ENCODE measurements at places on chromosomes 1 and 21.
A peak's percentile ranks its signal among the peaks of the same experiment; 100 is the strongest.

- no peak for DNase-seq
Observed at GRCh38 chr1:160309185-160309557, 24.2 kb upstream of the PEX19 start.

DNA sequence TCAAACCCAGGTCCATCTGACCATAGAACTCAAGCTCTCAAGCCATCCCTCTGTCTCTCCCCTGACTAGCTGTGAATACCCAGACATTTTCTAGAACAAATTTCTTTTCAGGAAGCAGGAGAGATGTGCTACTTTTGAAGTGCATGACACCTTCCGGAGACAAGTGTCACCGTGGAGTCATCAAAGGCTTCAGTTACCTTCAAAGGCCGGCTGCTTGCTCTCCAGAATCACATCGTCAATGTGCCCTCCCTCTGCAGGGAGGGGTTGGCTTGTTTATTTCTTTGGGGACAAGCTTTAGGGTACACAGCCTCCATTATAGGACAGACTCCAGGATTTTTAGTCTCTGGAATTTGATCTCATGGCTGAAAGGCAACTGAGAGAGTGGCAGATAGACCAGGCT lies 37.7 kb upstream of the IGSF21 start:
- DNase-seq = peak; percentile 30

DNA sequence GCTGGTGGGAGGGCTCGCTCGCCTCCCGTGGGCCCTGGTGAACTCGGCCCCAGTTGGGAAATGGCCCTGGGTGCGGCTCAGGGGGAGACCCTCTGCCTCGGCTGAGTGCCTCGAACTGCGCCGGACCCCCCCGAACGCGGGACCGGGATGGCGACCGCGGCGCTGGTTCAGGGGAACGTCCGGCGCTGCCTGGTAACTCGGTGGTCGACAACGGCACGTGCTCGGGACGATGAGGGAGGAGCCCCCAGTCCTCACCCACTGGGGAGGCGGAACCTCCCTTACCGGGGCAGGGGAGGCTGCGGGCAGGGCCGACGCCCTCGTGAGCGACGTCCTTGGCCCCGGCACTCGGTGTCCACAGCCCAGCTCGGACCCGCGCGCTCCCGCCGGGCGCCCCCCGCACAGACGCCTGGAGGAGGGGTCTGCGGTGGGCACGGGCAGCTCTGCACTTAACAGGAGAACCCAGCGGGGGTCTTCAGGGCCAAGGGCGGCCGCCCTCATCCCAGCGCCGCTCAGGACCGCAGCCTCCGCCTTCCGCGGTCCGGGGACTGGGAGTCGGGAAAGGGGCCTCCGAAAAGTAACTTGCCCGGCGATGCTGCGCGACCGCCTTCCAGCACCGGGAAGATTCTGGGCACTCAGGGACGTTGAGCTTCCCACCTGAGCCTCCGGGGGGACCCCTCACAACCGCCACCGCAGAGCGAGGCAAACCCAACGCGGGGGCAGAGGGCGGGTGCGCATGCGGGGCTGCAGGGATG lies 1.7 kb downstream of the HES4 start:
- DNase-seq = no peak

- DNase-seq = peak; percentile 52
Observed at GRCh38 chr1:231357831-231358354, 19.8 kb downstream of the SPRTN start.

GRCh38 chr1:36198641-36199040 lies 25.6 kb upstream of the THRAP3 start:
- no peak for DNase-seq

DNA sequence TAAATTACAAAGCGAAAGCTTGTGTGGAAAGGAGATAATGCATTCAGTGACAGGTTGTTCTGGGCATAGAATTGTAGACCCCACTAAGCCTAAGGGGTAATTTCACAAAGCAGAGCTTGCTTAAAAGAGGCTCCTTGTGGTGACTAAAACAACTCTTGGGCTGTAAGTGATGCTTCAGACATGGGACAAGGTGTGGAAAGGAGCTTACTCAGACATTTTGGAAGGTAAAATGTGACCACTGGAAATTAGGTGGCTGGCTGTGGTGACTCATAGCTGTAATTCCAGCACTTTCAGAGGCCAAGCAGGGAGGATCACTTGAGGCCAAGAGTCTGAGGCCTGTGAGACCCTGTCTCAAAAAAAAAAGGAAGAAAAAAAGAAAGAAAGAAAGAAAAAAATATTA lies 51.1 kb upstream of the LRRC8C start:
- no peak for DNase-seq

GRCh38 chr21:33936301-33937038 lies 20.9 kb upstream of the ATP5PO start:
- peak; percentile 55 for DNase-seq

DNA sequence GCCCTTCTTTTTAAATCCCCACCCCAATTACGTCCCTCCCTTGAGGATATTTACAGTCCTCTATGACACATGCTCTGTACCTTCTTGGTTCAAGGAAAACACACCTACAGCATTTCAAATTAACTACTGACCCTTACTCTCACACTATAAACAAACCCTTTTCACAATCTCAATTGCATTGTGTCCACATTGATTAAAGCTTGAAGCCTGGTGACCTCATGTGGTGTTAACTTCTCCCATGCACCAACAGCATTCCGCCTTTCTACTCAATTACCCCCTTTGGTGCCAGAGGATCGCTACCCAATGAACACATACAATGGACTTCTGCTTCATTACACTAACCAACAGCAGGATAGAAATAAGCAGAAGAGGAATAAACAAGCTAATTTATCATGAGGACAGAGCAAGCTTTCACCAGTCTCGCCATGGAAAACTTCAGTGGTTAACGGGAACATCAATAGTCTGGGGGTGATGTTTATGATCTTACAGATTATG lies 15.2 kb downstream of the WLS start:
- DNase-seq = no peak

GRCh38 chr1:235018161-235018560 lies 110.5 kb downstream of the TOMM20 start:
- no peak for DNase-seq

GRCh38 chr1:114009393-114009792 lies 30.1 kb downstream of the OLFML3 start:
- no peak for DNase-seq

Measured in activated CD4-positive, alpha-beta T cell treated with anti-CD3 and anti-CD28 coated beads for 36 hours (primary cell).